ENCODE measurements at places on chromosomes 16 and 17. TPM values are rescaled to one million over a fixed set of nuclear protein-coding genes. Genes with fewer than 3 reads are reported as not detected.

DNA sequence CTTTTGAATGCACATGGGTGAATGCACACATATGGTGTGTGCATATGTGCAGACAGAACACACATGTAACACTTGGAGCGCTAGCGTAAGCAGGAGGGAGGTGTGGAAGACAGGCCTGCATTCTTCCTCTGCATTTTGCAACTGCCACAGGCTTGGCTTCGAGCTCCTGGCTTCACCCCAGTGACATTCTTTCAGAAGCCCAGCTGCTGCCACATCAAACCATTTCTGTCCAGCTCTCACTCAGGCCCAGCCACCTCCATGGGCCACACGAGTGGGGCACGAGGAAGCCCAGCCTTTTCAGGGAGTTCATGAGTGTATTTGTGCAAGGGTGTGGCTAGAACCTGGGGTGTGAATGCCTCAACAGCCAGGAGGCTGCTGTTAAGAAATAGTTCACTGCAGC is 18.8 kb downstream of the LGALS3BP start:
- no peaks in the 10 kb centered on the region for H3K4me1 ChIP-seq
- H3K4me3 ChIP-seq = no peak overlapping the region
- H3K36me3 ChIP-seq = no peaks in the 10 kb centered on the region
- H3K27me3 ChIP-seq = no peaks in the 10 kb centered on the region
- H3K27ac ChIP-seq = no peak overlapping the region

DNA sequence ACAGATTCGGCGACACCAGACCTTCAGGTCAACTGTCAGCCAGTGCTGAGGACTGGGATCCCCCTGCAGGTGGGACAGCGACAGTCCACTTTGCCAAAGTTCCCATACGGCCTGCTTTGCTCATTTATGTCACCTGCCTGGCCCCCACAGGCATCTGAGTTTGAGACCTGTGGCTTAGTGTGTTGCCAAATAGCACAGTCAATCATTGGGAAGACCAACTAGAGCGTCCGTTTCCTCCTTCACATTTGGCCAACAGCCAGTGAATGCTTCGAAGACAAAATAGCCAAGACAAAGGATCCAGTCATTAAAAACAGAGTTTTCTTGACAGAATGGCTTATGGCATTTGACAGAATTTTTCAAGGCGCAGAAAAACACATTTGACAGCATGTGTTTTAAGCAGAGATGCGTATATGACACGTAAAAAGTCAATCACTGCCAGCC is 113.8 kb downstream of the ABCC12 start:
- H3K27ac ChIP-seq = no peak overlapping the region
- H3K36me3 ChIP-seq = no peaks in the 10 kb centered on the region
- H3K4me3 ChIP-seq = no peak overlapping the region
- DNase-seq = no peak

- H3K36me3 ChIP-seq = no peaks in the 10 kb centered on the region
- H3K4me1 ChIP-seq = peaks cover 9% of the 10 kb centered on the region
- no peak overlapping the region for H3K4me3 ChIP-seq
- no peaks in the 10 kb centered on the region for H3K27me3 ChIP-seq
- H3K27ac ChIP-seq = no peak overlapping the region
These were observed 45.3 kb downstream of the COX4I1 start for GRCh38 chr16:85844786-85845185.

- no peaks in the 10 kb centered on the region for H3K36me3 ChIP-seq
- DNase-seq = no peak
- H3K27me3 ChIP-seq = no peaks in the 10 kb centered on the region
- H3K4me1 ChIP-seq = no peaks in the 10 kb centered on the region
- no peak overlapping the region for H3K4me3 ChIP-seq
- H3K27ac ChIP-seq = no peak overlapping the region
These were observed 20.9 kb upstream of the VWA3A start for GRCh38 chr16:22071331-22071910.

- H3K4me1 ChIP-seq = peaks cover 4% of the 10 kb centered on the region
- no peaks in the 10 kb centered on the region for H3K36me3 ChIP-seq
- H3K4me3 ChIP-seq = no peak overlapping the region
These were observed 120.3 kb downstream of the ANKRD11 start for GRCh38 chr16:89370081-89370511.

- H3K4me3 ChIP-seq = peak overlapping the region; percentile 60
- DNase-seq = peak; percentile 46
- H3K27me3 ChIP-seq = no peaks in the 10 kb centered on the region
- H3K27ac ChIP-seq = no peak overlapping the region
- H3K36me3 ChIP-seq = no peaks in the 10 kb centered on the region
- peaks cover 10% of the 10 kb centered on the region for H3K4me1 ChIP-seq
These were observed 480 bp upstream of the PROCA1 start for GRCh38 chr17:28712032-28712704.

DNA sequence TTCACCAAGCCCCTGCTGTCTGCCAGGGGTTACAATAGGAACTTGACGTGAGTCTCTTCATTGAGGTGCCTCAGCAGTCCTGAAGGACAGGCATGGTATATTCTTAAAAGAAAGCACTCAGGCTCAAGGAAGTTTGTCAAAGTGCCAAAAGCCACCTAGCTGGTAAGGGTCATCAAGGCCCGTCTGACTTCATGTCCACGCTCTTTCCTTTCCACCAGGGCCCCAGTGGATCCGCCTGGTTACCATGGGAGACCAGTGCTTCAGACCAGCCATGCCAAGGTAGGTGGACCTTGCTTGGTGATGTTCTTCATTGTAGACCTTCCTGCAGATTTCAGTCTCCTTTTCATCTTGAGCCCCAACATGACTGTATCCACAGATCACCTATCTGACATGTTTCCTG is 27.6 kb upstream of the CCL1 start:
- H3K4me1 ChIP-seq = no peaks in the 10 kb centered on the region
- H3K27me3 ChIP-seq = peaks cover 4% of the 10 kb centered on the region
- H3K27ac ChIP-seq = no peak overlapping the region

GRCh38 chr16:35171106-35171505 is 1711.7 kb downstream of the TP53TG3F start:
- H3K4me1 ChIP-seq = no peaks in the 10 kb centered on the region
- H3K4me3 ChIP-seq = no peak overlapping the region
- no peaks in the 10 kb centered on the region for H3K36me3 ChIP-seq

Gene TPSAB1
- total RNA-seq = 1.1 TPM

Gene ASIC2
- not detected for total RNA-seq

Gene CTRB2
- total RNA-seq = not detected

Gene CBFA2T3
- 3.4 TPM for total RNA-seq

Gene RILP
- 47.4 TPM for total RNA-seq

Gene EIF3C
- total RNA-seq = 114 TPM

Gene NPIPA2
- 0.75 TPM for total RNA-seq

Gene KRTAP4-6
- not detected for total RNA-seq

All from liver (tissue), 10 donors.